Foreskin keratinocyte (primary cell): ENCODE measurements at places on chromosomes 4 and X.
A peak's percentile ranks its signal among the peaks of the same experiment; 100 is the strongest.

DNA sequence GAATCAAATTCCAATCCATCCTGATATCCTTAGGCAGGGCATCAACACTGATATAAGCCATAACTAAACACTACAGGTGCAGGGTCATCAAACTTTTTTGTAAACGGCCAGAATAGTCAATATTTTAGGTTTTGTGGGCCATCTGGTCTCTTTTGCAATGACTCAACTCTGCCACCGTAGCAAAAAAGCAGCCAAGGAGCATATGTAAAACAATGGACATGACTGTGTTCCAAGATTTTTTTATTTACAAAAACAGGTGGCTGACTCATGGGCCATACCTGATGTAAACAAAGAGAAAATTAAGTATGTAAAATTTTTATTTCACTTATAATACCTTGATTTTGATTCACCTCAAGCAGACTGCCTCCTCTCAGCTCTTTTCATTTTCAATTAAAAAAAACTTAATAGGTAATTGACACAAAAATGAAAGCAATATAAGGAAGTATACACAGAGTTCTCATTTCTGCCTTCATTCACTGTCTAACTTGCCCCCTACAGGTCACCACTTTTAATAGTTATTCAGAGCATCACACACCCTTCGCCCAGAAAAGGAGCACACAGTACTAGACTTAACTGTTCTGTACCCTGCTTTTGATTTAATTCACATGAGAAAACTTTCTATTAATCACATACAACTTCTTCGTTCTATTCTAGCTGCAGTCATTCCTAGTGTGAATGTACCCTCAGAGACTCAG lies 35.3 kb upstream of the GPM6B start:
- no peak for DNase-seq

DNA sequence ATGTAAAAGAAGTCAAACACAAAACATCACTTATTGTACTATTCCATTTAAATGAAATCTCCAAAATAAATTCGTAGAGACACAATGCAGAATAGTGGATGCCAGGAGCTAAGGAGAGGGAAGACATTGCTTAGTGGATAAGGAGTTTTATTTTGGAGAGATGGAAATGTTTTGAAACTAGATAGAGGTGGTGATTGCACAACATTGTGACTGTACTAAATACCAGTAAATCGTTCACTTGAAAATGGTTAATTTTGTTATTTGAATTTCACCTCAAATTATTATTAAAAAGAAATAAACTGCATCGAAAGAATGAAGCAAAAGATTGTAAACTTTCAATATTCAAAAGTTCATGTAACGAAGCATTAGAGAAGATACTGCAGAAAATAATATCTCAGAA lies 9.7 kb upstream of the ACSL4 start:
- no peak for DNase-seq

GRCh38 chr4:69039071-69039470 lies 57.2 kb upstream of the UGT2B7 start:
- no peak for DNase-seq

DNA sequence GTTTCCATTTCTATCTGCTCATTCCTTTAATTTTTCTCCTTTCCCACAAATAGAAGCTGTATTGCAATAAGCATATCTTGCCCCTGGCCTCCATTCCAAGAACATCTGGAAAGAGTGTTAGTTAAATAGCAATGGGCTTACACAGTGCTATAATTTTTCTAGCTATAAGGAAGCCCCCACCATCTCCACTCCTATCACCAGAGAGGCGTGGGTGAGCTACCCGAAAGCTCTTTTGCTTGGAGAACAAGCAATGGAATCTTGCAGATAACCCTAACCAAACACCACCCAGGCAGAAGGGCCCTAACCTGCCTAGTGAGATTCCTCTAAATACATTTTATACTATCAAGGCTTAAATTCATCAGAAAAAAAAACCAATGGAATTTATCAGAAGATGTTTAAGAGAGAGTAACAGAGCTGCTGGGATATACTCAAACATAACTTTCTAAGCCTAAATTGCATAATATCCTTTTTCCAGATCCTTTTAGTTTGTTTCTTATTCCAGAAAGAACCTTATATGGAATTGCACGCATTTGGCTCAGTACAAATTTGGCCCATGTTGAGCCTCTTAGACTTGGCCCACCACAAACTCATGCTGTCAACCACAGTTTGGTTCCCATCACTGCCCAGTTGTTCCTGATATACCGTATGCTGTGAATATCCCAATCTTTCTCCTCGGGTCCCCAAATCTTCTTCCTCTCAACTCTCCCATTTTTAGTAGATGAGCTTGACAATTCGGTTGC lies 91.6 kb upstream of the PLAC1 start:
- DNase-seq: no peak

DNA sequence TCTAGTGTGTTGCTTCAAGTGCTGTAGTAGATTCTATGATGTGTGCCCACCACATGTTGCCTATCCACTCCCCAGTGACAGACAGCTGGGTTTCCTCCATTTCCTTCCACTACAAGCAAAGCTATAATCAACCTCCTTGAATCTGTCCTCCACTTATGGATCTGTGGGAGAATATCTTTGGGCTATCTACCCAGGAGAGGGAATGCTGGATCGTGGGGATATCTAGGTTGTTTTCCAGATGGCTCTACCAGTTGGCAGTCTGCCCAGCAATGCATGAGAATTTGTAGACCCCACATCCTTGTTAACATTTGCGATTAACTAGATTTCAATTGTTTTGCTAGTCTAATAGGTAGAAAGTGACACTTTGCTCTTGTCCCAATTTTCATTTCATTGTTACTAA lies 10.3 kb downstream of the NMU start:
- DNase-seq: no peak

DNA sequence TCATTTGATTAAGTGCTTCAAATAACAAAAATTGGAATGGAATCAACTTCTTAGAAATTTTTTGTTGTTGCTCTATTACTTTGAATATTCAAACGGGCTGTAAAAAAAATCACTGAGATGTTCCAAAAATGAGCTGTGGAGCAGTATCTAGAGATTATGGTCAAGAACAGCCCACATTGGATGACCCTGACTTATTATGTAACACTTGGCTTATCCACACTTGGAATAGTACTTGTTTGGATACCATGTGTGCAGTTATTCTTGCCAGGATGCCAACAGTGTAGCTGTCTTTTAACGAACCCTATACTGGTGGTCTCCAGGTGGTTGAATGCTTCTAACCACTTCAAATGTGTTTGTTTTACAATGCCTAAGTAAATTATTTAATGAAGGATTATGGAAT lies 64.9 kb upstream of the CAMK2D start:
- no peak for DNase-seq

DNA sequence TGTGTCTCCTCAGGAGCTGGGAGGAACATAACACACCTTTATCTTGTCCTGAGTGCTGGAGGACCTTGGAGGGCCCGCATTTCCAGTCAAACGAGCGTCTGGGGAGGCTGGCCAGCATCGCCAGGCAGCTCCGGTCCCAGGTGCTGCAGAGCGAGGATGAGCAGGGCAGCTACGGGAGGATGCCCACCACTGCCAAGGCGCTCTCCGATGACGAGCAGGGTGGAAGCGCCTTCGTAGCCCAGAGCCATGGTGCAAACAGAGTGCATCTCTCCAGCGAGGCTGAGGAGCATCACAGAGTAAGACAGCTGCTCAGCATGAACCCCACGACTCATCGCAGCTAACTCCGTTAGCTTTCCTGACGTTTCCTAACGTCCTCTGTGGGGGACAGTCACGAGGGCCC lies 430 bp downstream of the TRIML1 start:
- DNase-seq: no peak

- DNase-seq: no peak
Observed at GRCh38 chr4:58936436-58936835, 1826.3 kb upstream of the IGFBP7 start.

- DNase-seq: no peak
Observed at GRCh38 chr4:184255871-184256642, 38.4 kb upstream of the ENPP6 start.

DNA sequence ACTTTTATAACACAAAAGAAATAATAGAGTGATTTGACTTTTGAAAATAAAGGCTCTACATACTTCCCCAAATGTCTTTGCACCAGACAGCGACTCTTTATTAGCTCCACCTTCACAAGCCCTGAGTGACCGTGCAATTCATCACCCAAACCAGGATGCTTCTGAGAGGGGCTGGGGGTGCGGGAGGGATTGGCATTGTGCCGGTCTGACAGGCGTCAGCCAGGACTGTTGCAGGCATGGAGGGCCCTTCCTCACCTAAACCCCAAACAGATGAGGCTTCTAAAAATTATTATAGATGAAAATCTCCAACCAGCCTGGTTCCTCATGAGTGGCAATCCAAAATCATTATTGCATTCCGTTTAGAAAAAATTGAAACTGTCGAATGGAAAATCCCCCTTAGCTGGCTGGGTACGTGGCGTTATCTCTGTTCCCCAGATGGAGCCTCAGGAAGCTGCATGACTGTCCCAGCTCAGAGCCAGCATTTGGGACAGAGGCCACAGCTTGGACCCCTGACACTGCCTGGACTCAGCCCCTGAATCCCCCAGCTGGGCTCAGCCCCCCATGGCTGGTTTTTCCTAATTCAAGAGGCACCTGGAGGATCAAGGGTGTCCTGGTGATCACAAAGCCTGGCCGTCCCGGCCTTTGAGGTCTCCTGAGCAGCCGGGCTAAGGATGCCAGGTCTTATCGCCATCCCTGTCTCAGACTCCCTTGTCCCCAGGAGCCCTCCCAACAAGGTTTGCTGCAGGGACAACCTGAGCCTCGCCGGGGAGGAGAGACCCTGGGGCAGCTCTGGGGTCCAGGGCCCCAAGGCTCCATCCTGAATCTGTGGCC lies 60.4 kb downstream of the SORCS2 start:
- no peak for DNase-seq

- no peak for DNase-seq
Observed at GRCh38 chr4:105808030-105808749, 87.1 kb upstream of the NPNT start.

DNA sequence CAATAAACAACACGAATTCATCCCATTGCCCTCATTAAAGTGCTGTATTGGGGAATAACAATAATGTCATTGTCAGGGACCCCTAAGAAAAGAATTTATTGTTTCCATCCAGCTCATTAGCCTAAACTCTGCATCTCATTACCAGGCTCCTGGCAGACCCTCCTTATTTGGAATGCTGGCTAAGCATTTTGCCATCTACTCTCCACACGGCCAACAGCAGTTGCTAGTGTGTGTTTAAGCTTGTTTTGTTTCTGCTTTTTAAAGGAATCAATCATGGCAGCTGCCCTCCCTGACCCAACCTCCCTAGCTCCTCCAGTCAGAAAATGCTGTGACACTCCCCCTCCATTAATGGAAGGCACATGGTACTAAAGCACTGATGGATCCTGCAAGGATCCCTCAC lies 43.5 kb downstream of the GATB start:
- no peak for DNase-seq

GRCh38 chrX:15438332-15438731 lies 54.1 kb upstream of the VEGFD start:
- no peak for DNase-seq

DNA sequence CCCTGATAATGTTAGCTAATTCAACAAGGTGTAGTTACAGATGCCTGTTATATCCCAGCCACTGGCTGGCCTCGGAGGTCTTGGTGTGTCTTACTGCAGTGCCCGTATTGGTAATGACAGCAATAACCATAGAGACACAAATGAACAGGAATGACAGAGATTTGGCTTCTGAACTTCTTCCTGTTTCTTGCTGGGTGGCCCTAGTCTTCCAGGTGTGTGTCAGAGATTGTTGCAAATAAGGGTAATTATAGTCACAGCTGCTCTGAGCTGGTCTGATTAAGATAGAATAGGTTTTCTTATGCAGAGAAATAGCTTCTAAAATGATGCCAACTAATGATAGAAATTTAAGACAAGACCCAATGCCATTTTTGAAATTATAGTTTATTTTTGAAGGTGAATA lies 64.1 kb upstream of the MAD2L1 start:
- DNase-seq: no peak

DNA sequence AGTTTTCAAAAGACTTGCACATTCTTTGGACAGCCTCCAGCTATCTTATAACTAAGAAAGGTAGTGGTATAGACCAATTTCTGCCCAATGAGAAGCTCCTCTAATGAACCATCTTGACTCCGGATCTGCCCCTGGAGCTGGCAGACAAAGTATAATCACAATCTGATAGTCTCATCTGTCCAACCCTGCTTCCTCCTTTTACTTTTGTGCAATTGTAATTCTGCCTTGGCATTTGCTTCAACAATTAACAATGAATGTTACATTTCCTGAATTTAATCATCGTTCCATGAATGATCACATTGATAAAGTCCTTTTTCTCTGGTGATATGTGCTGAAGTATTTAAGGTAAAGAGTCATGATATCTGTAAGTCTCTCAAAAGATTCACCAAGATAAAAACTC lies 27.8 kb downstream of the FRYL start:
- no peak for DNase-seq

GRCh38 chrX:3129256-3129655 lies 88.0 kb downstream of the ARSF start:
- DNase-seq: no peak

DNA sequence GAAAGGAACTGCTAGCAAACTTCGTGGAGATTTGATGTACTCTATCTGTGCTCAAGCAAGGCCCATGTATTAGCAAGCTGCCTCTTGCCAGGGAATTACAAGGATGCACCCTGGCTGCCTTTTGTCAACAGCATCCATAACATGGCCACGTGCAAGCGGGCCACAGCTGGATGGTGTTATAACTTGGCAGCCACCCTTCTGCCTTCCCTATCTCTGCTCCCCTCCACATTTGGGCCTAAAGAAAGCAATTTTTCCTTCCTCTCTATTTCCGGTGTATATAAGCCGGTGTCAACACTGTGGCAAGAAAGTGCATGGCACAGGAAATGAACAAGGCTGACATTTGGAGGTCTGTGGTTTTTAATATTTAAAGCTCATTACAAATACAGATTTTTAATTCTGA lies 94.8 kb downstream of the CLNK start:
- DNase-seq: peak; percentile 14

DNA sequence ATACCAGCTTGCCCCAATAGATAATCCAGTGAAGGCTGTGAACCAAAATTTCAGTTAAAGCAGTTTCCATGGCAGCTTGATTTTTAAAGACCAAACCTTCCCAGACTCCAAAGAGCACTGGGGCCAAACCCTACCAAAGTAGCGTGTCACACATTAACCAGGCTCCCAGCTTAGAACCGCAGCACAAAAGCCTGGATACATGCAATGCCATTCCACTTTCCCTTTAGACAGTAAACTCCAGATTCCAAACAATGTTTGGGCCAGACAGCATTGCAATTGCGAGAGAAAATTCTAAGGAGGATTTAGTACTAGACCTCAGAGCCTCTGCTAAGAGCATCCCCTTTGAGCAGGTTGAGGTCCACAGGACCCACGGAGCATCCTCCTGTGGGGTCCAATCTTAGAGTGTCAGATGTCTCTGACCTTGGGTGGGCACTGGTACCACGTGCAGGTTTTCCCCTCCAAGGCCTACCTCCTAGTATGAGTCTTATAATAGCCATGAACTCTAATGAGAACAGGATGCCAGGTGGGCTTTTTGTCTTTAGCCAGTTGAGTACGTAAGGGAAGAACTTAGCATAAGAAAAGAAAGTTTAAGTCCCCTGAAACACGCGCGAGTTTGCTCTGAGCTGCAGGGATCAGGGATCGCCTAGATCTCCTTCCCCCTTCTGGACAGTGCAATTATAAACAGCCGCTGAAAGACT lies 38.8 kb downstream of the MGARP start:
- DNase-seq: no peak
